AG10803 (cell line): ENCODE measurements at places on chromosomes 3 and 15.

- DNase-seq = no peak
Observed at GRCh38 chr3:183896610-183897009, 11.9 kb upstream of the PARL start.

GRCh38 chr15:85642693-85643066 lies 152.0 kb downstream of the KLHL25 start:
- peak; percentile 81 for DNase-seq

DNA sequence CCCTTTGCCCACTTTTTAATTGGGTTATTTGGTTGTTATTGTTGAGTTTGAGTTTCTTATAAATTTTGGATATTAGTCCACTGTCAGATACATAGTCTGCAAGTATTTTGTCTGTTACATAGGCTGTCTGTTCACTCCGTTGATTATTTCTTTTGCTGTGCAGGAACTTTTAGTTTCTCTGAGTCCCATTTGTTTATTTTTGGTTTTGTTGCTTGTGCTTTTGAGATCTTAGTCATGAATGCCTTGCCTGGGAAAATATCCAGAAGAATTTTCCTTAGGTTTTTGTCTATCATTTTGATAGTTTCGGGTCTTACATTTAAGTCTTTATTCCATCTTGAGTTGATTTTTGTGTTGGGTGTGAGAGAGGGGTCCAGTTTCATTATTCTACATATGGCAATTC lies 254.5 kb downstream of the NLGN1 start:
- DNase-seq = no peak

DNA sequence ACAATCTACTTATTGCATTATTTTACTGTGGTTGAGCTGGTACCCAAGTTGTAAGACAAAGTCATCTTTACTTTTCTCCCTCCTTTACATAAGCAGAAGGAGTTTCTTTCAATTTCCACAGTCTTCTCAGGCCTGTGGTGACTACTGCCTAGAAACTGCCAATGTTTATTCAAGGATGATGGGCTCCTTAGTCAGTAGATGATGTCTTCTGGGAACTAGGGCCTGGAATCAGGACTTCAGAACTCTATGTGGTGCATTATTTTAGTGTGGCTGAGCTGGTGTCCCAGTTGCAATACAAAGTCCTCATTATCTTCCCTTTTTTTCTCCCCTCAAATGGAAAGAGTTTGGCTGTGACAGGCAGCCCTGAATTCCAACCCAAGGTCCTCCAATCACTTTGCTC lies 1762.5 kb downstream of the SI start:
- DNase-seq = no peak

GRCh38 chr15:33584797-33585196 lies 274.0 kb downstream of the RYR3 start:
- peak; percentile 58 for DNase-seq

DNA sequence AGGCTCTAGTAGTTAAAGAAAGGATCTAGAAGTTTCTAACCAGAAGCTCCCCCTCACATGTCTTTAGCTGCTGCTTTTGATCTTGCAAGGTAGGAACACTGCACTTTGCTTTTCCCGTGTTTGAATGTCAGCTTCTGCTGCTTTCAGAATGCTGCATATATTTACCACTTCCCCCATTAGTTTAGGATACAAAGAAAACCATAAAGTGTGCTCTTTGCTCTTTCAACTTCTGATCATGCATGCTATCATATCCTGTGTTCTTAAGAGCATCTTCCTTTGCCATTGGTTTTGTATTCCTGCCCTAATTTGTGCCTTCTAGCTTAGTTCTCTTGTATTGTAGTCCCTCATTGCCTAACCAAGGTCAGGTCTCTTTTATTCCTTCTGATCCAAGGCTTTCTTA lies 43.3 kb downstream of the ZNF609 start:
- DNase-seq = no peak

- no peak for DNase-seq
Observed at GRCh38 chr15:77782691-77783090, 150.0 kb upstream of the LINGO1 start.

GRCh38 chr3:14290631-14291385 lies 111.6 kb upstream of the SLC6A6 start:
- DNase-seq = peak; percentile 76

DNA sequence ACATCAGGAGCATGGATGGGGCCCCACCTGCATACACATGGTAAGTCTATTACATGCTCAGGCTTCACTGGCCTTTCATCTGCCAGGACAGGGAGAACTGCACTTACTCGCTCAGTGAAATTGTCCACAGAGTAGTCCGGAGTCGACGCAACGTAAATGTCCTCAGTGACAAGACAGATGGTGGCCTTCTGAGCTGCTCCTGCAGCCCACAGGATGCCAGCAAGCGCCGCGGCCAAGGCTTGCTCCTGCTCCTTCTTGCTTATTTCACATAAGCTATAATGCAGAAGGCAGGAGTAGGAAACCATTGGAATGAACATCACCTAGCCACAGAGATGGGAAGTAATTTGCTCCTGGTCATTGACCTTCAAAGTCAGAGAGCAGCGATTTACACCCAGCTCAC lies 14.4 kb downstream of the MINDY4B start:
- no peak for DNase-seq

GRCh38 chr15:81253846-81254245 lies 57.2 kb downstream of the IL16 start:
- DNase-seq = no peak

DNA sequence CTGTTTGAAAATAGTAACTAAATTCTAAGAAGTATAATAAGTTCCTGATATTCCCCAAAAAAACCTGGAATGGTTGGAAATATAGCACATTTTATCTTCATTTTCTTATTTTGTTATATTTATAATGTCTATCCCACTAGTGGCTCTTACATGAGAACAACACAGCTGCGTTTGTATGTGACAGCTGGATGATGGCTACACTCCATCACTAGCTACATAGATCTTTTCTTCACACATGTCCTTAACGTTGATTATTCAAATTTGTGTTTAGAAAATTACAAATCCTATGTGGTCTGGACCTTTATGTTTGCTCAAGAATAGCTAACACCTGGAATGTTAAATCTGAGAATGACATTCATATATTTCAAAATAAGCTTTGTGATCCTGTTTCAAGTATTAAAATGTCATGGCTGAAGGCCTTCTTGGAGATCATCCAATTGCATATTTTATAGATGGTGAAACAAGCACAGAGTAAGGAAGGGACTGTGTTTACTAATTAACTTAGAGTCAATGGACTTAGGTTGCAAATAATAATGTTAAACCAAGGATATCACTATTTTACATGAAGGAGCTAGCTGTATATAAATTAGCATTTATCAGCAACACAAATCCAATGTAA lies 60.8 kb downstream of the ATP13A5 start:
- no peak for DNase-seq

GRCh38 chr3:105799286-105799685 lies 69.5 kb downstream of the CBLB start:
- no peak for DNase-seq

- no peak for DNase-seq
Observed at GRCh38 chr15:59255680-59256336, 49.2 kb downstream of the LDHAL6B start.

DNA sequence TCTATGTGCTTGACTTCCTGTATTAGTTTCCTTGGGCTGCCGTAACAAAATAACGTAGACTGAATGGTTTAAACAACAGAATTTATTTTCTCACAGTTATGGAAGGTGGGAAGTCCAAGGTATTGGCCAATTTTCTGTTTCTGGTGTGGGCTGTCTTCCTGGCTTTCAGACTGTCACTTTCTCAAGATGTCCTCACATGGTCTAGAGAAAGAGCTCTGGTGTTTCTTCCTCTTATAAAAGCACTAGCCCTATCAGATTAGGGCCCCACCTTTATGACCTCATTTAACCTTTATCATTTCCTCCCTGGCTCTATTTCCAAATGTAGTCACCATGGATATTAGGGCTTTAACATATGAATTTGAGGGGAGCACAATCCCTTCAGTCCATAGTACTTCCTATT lies 54.6 kb downstream of the SPRED1 start:
- no peak for DNase-seq

DNA sequence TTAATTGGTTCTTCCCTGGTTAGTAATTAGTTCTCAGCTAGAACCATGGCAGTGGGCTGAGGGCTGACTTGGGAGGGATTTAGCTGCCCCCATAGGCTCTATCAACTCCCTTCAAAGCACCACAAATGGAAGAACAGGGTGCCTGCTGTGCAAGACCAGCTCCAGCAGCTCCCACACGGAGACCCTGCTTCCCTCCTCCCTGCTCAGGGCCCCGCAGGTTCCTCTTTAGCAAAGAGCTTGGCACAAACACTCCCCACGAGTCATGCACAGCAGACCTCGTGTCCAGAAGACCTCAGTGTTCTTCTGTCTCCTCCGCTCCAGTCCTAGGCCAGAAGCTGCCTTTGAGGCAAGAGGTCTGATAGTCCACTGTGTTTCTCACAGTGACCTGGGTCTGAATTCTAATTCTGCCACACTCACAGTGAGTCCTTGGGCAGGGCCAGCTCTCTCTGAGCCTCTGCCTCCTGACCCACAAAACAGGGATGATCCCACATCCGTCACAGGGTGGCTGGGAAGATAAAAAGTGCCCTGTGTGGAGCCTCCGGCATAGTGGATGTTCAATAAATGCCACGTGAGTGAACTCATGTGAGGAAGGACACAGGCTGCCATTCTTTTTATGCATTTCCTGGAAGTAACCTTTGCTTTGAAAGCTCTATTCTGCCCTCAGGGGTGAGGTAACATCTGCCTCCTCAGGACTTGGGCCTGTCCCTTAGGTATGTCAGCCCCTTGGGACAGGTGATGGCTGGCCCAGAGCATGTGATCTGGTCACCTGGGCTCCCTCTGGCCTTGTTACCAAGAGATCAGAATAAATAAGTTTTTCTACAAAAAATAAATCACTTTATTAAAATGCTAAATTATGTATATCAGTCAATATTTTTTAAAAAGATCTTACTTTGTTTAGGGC lies 7.6 kb downstream of the RAB6B start:
- DNase-seq = no peak

DNA sequence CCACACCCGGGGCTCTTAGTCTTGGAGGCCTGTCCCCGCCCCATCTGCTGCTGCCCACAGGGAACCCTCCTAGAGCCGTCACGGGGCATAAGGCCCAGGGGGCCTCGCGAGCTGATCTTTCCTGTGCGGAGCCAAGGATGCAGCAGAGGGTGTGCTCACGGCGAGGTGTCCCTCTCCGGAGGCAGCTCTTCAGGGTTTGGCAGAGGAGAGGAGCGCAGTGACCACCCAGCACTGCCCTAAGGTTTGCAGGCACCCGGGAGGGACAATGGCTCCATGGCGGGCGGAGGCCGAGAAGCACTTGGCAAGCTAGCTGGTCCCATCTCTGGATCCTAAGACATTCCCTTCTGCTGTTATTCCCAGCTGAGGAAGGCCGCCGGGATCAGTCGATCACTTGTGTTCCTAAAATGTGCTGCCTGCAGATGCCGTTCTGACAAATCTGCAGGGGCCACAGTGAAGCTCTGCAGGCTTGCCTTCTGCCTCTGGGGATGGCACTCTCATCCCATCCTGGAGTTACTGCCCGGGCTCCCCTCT lies 47.4 kb upstream of the PCSK6 start:
- DNase-seq = no peak

DNA sequence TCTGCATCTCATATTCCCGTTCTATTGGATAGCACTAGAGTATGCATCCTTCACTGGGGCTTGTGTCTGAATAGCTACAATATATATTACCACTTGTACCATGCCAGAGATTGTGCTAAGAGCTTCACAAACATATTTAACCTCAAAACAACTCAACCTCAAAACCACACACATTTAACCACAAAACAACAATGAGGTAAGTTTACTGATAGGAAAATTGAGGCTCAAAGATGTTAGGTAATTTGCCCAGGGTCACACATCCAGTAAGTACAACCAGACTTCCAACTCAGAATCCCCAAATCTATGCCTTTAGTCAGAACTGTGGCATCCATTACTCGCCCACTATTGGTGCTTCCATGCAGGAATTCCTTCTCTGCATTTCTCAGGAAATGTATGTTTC lies 220.0 kb downstream of the FAM43A start:
- DNase-seq = peak; percentile 15

DNA sequence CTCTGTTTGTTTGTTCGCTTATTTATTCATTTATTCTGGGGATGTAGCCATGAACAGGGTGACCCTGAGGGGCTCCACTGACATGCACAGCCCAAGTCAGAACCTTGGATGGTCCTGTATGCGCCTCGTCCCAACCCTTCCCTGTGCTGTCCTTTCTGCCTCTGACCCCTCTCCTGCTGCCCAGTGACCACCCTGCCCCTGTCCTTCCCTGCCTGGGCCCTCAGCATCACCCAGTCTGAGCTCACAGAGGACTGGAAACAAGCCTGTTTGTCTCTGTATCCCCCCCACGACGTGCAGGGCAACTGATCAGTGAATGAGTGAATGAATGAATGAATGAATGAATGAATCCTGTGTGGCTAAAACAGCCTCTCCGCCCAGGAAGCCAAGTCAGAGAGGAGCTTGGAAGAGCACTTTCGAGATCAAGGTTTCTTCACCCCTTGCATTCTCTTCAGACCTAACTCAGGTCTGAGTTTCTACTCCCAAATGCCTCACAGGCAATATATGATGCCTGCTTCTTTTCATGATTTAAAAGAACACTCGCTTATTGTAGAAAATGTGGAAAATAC lies 157.7 kb downstream of the SMAD6 start:
- no peak for DNase-seq

DNA sequence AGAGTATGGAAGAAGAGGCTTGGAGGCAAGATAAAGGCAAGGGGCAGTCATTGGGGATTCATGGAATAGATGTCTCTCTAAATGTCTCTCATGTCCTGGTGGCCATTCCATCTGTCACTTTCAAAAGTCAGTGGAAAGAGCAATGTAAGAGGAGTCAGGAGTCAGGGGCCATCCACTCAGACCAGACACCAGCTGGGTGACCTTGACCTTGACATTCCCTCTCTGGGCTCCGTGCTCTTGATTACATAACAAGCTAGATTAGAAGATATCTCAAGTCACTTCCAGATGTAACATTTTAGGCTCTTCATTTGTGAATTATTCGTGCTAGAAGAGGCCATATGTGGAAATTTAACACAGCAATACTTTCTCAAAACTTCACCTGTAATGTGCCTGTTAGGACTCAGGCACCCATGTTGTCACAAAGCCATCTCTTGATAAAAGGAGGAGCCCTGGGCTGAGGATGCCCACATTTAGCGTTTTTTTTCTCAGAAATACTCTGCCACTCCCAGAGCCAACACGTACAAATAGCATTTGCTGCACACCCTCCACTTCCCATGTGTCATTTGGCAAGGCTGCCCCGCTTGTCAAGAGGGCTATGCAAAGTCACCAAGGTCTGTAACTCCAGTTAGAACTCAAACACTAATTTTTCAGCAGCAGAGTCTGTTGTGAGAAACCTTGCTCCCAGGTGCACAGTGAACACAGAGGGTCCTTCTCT lies 321.7 kb downstream of the RORA start:
- DNase-seq = no peak

- DNase-seq = no peak
Observed at GRCh38 chr3:183515968-183516851, 39.3 kb downstream of the KLHL6 start.

DNA sequence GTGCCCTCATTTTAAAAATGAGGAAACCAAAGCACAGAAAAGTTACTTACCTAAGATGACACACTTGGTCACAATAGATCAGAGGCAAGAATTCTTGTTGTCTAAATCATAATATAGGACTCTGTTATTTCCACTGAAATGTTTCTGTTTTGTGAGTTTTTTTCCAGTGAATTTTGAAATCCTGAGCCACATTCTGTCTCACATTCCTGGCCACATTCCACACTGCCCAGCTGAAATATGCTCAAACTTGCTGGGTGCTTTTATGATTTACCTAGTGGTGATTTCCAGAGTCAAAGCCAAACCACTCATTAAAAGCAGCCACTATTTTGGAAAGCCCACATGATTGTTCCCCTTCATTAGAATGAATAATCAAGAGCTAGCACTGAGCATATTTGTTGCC lies 82.3 kb upstream of the NPHP3 start:
- peak; percentile 92 for DNase-seq

- no peak for DNase-seq
Observed at GRCh38 chr3:56370991-56371775, 97.1 kb downstream of the ERC2 start.
